ENCODE measurements at places on chromosomes 2 and 18. TPM values are rescaled to one million over a fixed set of nuclear protein-coding genes. Genes with fewer than 3 reads are reported as not detected.
A peak's percentile ranks its signal among the peaks of the same experiment; 100 is the strongest.

DNA sequence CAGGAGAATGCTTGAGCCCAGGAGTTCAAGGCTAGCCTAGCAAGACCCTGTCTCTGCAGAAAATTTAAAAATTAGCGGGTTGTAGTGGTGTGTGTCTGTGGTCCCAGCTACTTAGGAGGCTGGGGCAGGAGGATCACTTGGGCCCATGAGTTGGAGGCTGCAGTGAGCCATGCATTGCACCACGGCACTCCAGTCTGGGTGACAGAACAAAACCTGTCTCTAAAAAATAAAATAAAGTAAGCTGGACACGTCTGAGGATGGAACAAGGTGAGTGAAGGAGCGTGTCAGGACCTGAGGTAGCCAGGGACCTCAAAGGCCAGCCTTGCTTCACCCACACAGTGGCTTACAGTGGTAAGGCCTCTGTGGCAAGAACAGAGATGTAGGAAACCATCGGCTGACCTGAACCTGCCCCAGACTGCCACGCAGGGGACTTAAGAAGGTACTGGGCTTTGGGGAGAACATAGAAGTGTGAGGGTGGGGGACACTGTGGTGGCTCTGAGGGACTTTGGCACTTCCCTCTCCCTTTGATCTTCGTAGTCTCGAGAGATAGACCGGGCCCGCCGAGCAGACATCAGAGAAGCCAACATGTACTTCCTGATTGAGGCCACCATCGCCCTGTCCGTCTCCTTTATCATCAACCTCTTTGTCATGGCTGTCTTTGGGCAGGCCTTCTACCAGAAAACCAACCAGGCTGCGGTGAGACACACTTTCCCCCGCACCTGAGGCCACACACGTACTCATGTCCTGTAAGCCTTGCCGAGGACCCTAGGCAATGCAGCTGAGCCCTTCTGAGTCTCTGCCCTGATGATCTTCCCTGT, 7.5 kb downstream of the SLC11A1 start:
- no peak for DNase-seq

GRCh38 chr2:112794841-112795240, 10.5 kb upstream of the IL1A start:
- peak; percentile 30 for DNase-seq

GRCh38 chr2:182706751-182707150, 9.3 kb upstream of the DNAJC10 start:
- DNase-seq, result no peak

DNA sequence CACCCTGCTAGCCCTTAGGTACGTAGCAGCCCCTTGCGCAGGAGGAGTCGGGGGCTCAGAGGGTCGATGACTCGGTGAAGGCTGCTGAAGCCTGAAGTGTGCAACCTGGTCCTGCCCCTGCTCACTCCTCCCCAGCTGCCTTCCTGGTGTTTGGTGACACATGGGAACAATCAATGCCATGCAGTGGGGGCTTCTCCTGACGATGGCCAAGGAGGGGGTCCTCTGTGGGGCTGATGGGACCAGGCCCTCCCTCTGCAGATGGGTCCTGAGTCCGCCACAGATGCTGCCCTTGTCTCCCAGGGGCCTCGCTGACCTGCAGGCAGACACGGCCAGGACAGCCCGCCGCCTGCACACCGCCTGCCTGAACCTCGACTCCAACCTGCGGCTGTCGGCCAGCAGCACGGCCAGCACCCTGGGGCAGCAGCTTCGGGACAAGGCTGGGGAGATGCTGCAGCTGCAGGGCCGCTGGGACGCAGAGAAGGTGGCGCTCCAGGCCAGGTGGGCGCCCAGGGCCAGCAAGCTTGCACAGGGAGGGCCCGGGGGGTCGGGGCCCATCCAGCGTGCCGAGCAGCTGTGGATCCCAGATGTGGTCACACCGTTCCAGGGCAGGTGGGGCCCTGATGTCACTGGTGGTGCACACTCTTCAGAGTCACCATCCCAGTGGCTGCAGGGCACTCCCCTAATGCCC, 24.6 kb downstream of the CROCC2 start:
- peak; percentile 13 for DNase-seq

- DNase-seq, result no peak
Measured at GRCh38 chr2:212548455-212548819, 9.8 kb upstream of the ERBB4 start.

- no peak for DNase-seq
Measured at GRCh38 chr2:37544591-37545031, 126.8 kb downstream of the CDC42EP3 start.

GRCh38 chr2:127611076-127611925, 34.7 kb upstream of the GPR17 start:
- DNase-seq, result no peak

DNA sequence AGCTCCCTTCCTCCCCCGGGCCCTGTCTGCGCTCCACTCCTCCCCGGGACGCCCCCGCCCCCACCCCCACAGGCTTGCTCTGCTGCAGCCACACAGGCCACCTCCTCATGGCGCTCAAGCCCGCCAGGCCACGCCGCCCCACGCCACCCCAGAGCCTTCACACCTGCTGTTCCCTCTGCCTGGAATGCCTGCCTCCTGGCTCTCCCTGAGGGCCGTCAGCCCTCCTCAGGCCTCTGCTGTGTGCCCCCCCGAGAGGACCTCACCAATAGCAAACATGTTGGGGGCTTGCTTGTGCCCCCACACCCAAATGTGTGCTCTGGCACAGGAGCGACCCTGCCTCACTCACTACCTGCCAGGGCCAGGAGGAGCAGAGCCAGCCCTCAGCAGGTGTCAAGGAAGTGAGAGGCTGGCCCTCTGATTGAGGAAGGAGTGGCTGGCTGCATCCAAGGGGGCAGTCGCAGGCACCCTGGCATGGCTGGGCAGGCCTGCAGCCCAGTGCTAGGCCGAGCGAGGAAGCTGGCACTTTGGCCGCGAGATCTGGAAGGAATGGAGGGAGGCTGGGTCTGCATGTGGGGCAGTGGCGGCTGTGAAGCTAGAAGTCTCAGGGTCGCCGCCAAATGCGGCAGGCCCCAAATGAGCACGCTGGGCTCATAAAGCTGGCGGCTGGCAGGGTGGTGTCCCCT, 86.5 kb downstream of the INHBB start:
- no peak for DNase-seq

DNA sequence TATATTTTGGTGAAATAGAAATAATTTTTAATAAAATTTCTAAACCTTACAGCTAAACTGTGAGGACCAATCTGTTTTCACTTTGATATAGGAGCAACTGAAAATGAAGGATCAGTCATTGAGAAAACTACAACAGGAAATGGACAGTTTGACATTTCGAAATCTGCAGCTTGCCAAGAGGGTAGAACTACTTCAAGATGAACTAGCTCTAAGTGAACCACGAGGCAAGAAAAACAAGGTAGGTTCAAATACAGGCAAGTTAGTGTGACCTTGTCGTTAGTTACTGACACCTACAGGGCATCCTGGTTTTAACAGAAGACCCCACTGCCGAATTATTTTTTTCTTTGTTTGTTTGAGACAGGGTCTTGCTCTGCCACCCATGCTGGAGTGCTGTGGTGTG, 75.5 kb upstream of the STON1 start:
- DNase-seq, result no peak

DNA sequence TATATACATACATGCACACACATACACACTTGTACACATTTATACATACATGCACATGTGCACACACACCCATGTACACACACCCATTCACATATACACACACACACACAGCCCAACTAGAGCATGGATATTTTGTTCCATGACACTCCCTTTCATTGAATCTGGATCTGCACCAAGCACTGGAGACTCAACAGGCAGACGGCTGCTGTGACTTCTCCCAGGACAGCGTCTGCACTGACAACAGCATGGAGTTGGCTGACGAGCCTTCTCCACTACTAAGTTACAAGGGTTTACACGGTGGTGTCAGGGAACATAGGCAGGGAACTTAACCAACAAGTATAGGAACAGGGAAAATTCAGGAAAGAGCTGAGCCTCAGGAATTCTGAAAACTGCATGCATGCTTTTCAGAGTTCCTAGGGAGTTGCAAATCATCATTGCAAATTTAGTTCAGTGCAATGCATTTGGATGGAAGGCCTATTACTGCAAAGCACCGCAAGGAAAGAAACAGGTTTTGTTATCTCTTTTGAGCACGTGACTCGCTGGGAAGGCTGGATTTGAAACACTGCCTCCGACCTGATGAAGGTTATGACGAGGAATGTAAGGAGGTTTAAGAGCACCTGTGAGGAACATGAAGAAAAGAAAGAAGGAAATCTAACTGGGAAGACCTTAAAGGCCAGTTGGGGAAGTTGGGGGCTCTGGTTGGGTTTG, 35.9 kb downstream of the TMEM18 start:
- no peak for DNase-seq

DNA sequence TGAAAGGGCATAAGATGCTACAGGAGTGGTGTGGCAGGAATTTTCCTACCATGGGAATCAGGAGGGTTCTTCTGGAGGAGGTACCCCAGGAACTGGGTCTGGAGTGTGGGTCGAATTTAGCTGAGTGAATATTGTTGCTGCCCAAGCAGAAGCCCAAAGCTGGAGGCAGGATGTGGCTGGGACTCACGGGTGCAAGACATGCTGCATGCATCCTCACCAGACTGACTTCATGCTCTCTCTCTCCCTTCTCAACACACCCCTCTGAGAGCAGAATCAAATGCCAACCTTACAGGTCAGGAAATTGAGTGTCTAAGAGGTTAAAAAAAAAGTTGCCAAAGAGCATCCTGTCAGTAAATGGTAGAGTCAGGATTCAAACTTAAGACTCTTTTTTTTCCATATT, 78.8 kb upstream of the TTC39C start:
- no peak for DNase-seq

DNA sequence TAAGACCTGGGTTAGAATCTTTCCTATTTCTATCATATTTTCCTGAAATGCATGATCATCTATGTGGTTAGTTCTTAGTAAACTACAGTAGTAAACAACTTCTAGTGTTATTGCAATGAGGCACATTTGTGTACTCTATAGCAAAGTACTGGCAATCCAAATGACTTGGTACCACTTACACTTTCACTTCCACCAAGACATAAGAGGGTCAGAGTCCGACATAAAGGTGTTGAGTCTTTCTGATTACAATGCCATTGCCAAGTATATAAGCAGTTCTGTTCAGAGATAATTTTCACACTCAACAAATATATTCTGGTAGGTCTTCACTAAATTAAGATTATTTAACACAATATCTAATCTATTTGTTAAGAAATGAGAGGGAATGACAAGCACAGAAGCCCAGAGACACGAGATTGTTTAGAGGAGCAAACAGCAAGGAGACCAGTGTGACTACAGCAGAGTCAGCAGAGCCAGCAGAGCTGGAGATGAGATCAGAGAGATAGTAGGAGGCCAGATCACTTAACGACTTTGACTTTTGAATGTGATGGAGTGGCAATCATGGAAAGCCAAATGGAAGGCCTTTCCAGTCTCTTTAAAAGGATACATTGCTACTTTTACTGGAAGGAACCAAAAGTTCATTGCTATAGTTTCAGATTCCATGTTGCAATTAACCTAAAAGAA, 27.5 kb downstream of the SOS1 start:
- no peak for DNase-seq

GRCh38 chr2:288758-289361, 969 bp upstream of the ALKAL2 start:
- no peak for DNase-seq

- no peak for DNase-seq
Measured at GRCh38 chr2:23592898-23593751, 208.1 kb downstream of the KLHL29 start.

The CYBRD1 gene
- 46.8 TPM for total RNA-seq

The ARHGEF33 gene
- total RNA-seq, result 0.37 TPM

The IMPA2 gene
- total RNA-seq, result 114 TPM

The IL37 gene
- 0.64 TPM for total RNA-seq

The OSBPL1A gene
- total RNA-seq, result 50.7 TPM

The SERPINB4 gene
- total RNA-seq, result not detected

The GKN1 gene
- not detected for total RNA-seq

The GAL3ST2 gene
- total RNA-seq, result 50.8 TPM
